ENCODE measurements at places on chromosomes 11 and 22.

GRCh38 chr11:84437071-84437980, 1151.2 kb upstream of the CCDC90B start:
- peak; percentile 70 for DNase-seq

- no peak for DNase-seq
Measured at GRCh38 chr11:2229713-2230297, 40.6 kb downstream of the ASCL2 start.

DNA sequence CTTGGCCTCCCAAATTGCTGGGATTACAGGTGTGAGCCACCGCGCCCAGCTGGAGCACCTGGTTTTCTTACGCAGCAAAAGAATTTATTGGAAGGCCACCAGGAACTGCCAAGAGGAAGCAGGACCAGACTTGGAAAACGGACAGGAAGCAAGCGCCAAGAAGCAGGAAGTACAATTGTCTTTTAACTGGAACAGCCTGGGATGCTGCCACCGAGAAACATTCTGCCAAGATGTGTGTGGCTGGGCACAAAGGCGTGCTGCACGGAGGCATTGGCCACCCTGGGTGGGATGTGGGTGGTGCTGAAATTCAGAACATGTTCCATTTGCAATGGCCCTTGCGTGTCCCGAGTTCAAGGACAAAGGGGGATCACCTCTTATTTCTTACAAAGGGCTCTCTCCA, 15.4 kb downstream of the SLC3A2 start:
- DNase-seq: no peak

DNA sequence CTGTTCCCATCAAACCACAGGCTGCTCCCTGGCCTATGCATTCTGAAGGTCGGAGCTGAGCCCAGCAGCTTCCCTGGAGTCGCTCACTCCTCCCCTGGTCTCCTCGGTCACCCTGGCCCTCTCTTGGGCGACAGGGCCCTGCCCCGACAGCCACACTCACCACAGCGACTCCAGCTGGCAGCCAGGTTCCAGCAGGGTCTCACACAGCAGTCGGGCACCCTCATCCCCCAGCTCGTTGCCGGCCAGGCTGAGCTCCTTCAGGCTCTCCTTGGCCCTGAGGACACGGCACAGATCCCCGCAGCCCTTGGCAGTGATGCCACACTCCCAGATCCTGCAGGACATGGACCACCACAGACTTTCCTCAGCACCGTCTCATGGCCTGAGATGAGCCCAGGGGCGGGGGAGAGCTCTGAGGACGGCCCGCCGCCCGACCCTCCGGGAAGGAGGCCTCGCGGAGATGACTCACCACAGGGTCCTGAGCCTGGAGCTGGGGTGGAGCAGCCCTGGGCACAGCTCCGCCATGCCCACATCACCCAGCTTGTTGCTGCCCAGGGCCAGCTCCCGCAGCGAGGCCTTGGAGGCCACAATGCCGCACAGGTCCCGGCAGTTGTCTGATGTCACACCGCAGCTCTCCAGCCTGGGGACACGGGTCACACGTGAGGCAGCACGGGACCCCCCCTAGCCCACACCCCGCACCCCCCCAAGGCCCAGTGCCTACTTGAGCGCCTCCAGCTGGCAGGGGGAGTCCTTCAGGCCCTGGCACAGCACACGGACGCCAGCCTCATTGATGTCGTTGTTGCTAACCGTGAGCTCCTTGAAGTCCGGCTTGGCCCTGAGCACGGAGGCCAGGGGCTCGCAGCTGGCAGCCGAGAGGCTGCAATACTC, 8.5 kb downstream of the RNH1 start:
- DNase-seq: no peak

- DNase-seq: peak; percentile 61
Measured at GRCh38 chr11:114317787-114318137, 21.6 kb downstream of the NNMT start.

- DNase-seq: no peak
Measured at GRCh38 chr11:129817534-129818051, 1.9 kb downstream of the TMEM45B start.

All from iPS DF 6.9 (cell line).